ENCODE measurements at places on chromosomes 16 and 17.
A peak's percentile ranks its signal among the peaks of the same experiment; 100 is the strongest.

DNA sequence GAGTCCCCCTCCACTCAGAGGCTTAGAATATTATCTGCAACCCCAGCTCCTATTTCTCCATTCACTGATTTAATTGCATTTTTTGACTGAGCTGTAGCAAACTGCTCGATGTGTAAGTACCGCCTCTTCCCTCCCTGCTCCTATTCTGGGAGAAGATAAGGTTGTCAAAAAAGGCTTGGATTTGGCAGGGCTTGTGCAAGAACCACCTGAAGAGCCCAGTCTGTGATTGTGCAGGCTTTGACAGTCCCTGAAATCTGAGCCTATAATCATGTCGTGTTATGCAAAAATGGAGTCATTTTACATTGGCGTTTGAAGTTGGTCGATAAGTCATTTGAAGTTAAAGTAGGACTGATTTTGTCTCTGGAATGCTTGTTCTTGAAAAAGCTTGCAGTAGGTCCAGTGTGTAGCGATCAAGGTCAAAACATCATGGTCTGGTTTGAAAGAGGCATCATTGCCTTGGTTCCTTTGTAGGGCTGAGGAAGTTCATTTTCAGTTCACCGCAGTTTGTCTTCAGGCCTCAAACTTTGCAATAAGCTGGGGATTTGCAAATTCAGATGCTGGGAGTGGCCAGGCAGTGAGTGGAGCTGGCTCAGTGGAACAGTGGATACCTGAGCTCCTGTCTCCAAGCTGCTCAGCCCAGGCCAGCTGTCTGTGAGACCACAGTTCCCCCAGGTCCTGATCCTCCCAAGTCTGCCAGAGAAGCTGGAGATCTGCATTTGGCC is 68.8 kb downstream of the KATNIP start:
- no peak for DNase-seq

DNA sequence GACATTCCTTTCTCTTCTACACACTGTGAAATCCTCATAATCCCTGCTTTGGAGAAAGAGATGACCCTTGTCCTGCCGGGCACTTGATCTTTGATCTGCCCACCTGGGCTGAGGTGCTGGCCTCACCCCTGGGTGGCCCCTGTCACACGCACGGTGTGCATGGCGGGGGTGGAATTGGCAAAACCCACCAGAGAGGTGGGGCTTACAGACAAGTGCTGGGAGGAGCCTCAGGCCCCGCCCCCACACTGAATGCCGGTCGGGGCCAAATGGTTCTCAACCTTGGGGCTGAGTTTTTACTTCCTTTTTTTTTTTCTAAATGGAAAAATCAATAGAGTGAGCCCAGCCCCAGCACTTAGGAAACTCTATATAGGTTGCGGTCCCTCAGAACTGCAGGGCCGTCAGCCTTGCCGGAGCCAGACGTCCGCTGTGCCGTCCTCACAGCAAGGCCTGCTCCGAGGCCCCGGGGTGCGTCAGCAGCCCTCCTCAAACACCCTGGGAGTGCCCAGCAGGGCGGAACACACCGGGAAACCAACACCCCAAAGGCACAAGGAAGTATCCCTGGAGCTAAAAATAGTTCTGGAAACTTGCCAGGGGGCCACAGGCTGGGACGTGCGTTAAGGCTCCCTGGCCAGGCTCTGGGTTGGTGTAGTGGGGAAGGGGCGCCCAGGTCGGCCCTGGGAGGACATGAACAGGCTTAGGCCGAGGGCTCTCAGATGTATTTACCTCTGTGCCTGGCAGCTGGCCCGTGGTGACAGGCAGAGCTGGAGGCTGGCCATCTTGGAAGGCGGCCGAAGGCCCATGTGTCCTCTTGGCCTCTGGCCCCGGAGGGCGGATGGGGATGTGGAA is 11.0 kb downstream of the GPRC5C start:
- peak; percentile 62 for DNase-seq

- no peak for DNase-seq
Measured at GRCh38 chr17:42852351-42852750, 1.4 kb downstream of the AOC3 start.

- no peak for DNase-seq
Measured at GRCh38 chr17:28460901-28461300, 12.5 kb upstream of the SLC13A2 start.

- no peak for DNase-seq
Measured at GRCh38 chr16:85492295-85492864, 120.7 kb upstream of the GSE1 start.

DNA sequence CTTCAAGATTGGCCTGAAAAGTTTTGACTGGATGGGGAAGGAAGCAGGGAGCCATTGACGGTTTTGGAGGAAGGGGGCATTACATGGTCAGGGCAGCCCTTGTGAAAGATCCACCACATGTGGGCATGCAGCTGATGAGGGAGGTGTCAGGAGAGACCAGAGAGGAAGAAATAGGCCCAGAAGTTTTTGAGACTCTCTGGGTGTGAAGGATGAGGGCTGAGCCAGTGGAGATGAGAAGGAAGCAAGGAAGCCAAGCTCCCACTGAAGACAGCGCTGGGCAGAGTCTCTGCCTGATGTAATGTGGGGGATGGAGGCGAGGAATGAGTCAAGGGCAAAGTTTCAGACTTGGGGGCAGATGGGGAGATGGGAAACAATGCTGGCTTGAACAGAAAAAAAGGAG is 530 bp downstream of the CCL17 start:
- no peak for DNase-seq

- DNase-seq: no peak
Measured at GRCh38 chr17:32159586-32160438, 17.5 kb downstream of the RHOT1 start.

DNA sequence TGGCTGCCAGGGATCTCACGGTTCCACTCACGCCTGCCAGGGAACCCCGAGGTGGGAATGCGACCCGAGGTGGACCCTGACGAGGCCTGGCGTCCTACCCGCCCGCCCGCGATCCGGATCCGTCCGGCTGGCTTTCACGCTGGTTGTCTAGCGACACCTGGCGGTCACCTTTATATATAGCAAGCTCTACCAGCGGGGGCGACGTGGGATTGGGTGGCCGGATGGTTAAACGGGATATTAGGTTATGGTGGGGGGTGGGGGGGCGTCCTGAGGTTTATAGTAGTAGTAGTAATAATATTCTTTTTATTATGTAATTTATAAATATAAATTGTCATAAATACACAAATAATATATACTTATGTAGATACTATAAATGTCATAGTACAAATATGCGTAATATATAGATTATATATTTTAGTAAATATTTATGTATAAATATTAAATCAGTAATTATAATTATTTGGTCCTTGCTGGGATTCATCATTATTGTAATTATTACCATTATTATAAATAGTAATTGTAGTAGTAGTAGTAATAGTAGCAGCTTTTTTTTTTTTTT is 136.9 kb downstream of the KCNJ12 start:
- DNase-seq: peak; percentile 74

- no peak for DNase-seq
Measured at GRCh38 chr17:30840771-30841170, 9.0 kb downstream of the ATAD5 start.

- DNase-seq: no peak
Measured at GRCh38 chr16:51699686-51700396, 548.8 kb upstream of the SALL1 start.

GRCh38 chr17:17813055-17813724 is 23.6 kb downstream of the SREBF1 start:
- no peak for DNase-seq

GRCh38 chr16:6804461-6804860 is 528.2 kb upstream of the RBFOX1 start:
- DNase-seq: no peak

- DNase-seq: no peak
Measured at GRCh38 chr16:11689031-11689840, 21.0 kb downstream of the SNN start.

DNA sequence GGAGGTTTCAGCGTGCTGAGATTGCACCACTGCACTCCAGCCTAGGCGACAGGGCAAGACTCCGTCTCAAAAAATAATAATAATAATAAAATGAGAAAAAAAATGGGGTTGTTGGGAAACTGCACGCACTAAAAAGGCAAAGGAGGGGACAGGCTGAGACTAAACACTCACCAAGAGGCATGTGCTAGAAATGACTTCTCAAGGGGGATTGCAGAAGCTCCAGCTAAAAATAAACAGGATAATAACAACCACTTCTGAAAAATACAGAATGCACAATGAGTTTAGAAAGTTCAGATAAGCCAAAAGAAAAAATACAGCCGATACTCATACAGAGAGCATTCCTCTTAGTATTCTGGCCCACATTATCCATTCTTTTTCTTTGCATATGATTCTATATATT is 15.1 kb upstream of the TIMP2 start:
- no peak for DNase-seq

- DNase-seq: no peak
Measured at GRCh38 chr16:7602291-7602950, 269.8 kb downstream of the RBFOX1 start.

DNA sequence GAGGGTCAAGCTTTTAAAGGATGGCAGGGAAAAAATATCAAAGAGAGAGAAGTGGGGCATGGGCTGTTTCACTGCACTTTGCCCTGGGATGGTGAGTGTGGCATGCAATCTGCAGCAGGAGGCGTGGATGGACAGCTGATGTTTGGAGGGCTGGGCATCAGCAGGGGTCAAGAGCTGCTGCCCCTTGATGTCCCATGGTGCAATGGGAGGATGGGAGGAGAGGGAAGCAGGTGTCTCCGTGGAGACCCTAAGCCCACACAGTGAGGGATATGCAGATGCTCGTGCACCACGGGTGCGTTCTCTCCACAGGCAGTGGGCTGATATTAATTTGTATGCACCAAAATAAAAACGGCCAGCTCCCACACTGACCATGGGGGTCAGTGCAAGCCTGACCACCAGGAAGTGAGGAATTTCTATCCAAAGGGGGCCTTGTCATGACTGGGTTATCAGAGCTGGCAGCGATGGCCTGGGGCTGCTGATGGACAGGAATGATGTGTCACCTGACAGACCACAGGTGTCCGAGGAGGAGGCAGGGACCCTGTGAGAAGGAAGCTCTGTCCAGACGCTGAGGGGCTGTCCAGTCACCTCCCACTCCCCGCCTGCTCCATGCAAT is 183.6 kb downstream of the IRF8 start:
- no peak for DNase-seq

DNA sequence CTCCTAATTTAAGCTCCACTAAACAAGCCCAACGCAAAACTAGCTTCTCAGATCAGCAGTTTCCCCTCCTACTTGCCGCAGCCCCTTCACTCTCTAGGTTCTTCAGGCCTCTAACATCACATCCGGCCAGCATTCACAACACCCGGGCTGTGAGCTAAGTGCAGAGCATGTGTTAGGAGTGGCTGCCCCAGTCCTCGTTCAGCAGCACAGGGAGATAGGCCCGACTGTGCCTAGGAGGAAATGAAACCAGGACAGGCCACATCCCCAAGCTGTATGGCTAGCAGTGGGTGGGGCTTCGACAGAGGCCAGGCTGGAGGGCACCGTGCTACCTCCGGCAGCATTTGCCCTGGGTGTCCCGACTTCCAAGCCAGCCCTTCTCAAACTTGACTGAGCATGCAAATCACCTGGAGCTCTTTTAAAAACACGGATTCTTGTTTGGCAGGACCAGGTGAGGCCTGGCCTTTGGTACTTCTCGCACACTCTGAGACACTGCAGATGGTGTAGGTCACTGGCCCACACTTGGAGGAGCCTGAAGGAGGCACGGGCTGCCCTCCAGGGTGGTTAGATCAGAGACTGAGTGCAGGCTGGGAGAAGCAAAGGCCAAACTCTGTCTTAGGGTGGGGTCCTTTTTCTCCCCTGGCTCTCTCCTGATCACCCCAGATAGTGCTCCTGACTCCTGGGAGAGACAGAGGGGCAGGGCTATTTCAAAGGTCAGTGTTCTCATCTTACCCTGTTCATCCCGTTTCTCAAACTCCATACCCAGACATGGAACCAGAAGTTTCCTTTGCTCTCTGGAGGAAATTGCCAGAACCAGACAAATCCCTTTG is 202.0 kb downstream of the C16orf78 start:
- DNase-seq: peak; percentile 56

DNA sequence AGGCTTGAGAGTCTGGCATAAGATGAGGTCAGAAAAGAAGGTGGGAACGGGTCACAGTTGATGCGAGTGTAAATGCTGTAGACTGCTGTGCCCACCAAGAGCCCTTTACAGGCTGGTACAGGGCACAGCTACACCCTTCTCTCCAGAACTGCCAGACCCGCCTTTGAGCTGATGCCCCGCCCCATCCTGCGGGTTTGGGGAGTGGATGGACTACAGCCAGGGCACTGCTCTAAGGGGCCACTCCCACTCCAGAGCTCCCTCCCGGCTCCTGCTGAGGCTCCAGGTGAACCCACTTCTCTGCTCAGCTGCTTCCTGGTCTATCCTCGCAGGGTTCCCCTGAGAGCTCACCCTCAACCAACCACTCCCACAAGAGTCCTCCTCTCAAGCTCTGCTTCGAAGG is 12.3 kb downstream of the MEIOB start:
- no peak for DNase-seq

DNA sequence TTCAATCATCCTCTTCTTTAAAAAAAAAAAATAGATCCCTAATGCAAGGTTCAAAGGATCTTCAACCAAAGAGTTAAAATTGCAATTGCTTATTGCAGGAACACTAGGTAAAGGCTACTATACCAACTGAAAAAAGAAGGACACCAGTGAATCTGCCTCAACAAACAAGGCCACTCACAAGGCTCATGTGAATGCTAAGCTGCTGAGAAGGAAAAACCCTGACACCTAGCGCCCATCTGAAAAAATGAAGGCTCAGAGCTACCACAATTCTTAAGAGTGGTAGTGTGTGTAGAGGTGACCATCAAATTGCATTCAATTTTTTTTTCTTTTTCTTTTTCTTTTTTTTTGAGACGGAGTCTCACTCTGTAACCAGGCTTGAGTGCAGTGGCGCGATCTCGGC is 201.6 kb upstream of the C17orf78 start:
- DNase-seq: no peak

DNA sequence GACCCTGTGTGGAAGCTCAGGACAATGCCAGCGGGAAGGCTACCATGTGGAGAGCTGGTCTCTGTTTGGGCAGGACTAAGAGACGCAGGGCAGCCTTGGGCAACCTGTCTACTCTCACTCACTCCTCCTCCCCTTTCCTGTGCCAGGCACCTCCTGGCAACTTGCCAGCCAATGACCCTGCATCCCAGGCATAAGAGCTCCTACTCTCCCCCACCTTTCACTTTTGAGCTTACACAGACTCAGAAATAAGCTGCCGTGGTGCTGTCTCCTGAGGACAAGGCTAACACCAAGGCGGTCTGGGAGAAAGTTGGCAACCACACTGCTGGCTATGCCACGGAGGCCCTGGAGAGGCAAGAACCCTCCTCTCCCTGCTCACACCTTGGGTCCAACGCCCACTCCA is 2.6 kb downstream of the HBM start:
- DNase-seq: no peak
